ENCODE measurements at places on chromosomes 6 and 20.

- no peak for DNase-seq
Measured at GRCh38 chr6:99711925-99712324, 105.3 kb downstream of the PRDM13 start.

DNA sequence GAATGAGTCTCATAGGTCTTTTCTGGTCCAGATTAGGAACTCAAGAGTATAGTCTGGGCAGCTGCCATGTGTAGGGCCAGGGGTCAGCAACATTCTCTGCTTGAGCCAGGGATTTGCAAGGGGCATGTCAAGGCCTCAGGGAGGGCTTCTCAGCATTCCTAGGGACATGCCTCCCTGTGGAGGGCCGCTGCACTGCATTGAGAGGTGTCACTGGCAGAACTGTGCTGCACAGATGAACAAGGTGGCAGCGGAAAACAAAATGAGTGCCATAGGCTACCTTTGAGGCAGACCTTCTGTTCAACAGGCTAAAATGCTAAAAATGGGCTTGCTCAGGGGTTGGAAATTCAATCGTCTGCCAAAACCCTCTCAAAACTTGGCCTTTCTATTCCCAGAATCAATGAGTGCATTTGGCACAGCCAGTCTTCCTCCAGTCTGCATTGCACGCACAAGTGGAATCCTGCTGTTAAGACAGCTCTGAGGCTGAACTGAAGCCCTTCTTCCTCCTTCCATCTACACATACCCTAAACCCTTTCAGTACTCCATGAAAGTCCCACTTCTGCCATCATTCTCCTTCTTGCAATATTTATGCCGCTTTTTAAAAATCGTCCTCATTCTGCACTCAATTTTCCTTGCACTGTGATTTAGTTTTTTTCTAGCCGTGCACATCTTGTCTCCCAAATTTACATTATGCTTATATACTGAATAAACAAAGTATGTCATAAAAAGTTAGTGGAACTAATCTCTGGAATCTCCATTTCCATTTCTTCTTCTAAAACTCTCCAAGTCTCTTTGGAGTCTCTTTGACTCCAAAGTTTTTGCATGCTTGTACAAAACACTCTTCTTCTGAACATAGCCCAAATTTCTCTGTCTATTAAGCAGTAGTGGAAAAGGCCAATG is 51.7 kb downstream of the SLC26A8 start:
- no peak for DNase-seq

DNA sequence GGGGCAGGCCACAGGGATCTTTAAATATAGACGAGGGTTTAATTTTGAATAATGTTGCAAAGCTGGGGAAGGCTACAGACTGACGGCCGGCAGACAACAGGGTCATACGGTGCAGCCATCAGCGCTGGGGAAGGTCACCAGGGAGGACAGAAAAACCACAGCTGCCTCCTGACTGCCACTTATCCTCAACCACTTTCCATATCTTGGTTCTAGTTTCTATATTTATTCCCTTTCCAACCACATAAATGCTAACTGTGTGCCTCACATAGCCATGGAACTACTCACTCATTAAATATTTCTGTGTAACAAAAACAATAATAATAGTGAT is 85.7 kb upstream of the AGPAT4 start:
- no peak for DNase-seq

GRCh38 chr20:32763202-32764004 is 1.2 kb downstream of the DNMT3B start:
- DNase-seq, result no peak

GRCh38 chr20:37501940-37502339 is 19.1 kb upstream of the NNAT start:
- DNase-seq, result no peak

- DNase-seq, result no peak
Measured at GRCh38 chr6:157072128-157072527, 251.2 kb downstream of the TMEM242 start.

- no peak for DNase-seq
Measured at GRCh38 chr20:45874576-45874975, 6.5 kb upstream of the ZSWIM1 start.

- no peak for DNase-seq
Measured at GRCh38 chr6:6685249-6686040, 96.9 kb downstream of the LY86 start.

DNA sequence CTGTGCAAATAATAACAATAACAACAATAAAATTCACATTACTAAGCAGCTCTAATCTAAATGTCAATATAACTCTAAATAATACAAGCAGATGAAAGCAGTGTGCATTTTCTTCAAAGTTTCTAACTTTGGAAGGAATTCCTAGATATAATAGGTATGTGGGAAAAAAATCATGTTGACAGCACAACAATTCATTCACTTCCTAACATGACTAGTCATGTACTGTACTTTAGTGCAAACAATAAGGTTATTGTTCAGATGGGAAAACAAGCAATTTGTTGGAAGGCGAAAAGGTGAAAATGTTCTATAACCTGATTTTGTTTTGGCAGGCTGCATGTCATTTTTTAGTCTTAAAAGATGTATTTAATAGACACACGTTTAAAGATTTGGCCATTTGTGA is 484.3 kb upstream of the JAG1 start:
- DNase-seq, result no peak

GRCh38 chr6:36123270-36124139 is 6.8 kb upstream of the MAPK13 start:
- DNase-seq, result peak; percentile 97

DNA sequence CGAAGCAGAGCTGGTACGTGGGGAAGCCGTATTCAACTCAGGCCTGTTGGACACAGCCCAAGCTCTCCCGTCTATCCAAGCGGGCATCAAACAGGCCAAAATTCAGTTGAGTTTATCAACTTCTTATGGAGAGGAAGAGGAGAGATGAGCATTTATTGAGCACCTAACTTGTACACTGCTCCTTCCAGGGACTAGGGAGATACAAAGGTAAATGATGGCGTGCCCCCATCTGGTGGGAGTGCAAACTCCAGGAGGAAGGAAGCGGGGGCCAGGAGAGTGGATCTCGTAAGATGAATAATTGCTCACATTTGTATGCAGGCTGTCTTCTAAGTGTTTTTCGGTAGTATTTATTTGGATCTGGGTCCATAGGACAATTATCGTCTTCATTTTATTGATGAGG is 146.6 kb downstream of the SOBP start:
- no peak for DNase-seq

GRCh38 chr6:8707956-8708772 is 272.8 kb upstream of the SLC35B3 start:
- no peak for DNase-seq

DNA sequence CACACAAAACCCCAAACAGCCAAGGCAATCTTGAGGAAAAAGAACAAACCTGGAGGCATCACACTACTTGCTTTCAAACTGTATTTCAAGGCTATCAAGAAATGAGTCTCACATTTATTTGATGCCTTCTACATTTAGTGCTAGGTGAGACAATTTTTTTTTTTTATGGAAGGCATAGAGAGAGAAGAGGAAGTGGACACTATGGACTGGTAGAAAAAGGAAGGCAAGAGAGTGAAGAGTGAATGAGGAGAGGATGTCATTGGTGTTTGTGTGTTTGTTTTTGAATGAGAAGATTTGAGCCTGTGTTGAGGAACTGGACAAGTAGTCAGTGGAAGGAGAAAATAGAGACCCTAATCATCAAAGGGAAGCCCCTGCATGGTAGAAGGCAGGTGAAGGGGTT is 182.0 kb upstream of the JAG1 start:
- DNase-seq, result no peak

- no peak for DNase-seq
Measured at GRCh38 chr6:15491986-15492269, 170.9 kb downstream of the DTNBP1 start.

GRCh38 chr6:13735031-13735430 is 23.4 kb upstream of the RANBP9 start:
- DNase-seq, result no peak

DNA sequence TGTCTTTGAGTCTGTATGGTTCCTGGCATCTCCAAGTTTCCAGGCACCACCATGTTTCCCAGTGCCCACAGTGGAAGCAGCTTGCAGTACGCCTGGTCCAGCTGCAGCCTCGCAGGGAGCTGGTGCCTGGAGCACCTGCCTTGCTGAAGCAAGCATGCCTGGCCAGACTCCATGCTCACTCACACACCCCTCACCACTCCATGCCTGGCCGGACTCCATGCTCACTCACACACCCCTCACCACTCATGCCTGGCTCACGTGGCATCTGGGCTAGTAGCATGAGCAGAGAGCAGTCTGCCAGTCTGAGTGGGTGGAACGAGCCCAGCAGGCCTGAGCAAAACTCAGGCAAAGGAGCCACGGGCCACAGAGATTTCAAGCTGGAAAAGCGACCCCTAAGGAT is 214.3 kb downstream of the TFAP2C start:
- DNase-seq, result no peak

DNA sequence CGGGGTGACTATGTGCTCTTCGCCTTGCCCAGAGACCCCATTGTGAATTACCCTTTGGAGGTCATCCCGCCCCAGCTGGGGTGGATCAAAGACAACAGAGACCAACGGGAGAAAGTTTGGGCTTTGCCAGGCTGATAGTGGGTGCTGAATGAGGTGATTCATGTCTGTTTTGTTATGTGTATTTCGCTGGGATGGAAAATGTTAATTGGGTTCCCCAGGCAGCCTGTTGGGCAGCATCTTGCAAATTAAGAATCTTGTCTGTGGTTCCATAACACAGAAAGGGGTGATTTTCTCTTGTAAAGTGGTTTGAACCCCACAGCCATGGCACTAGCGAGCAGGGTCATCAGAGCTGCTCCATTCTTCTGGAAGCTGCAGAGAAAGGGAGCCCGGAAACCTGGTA is 63.1 kb upstream of the UNC93A start:
- DNase-seq, result no peak

GRCh38 chr6:82030301-82030700 is 217.2 kb downstream of the IBTK start:
- no peak for DNase-seq

GRCh38 chr6:107077710-107078109 is 37.6 kb downstream of the BEND3 start:
- DNase-seq, result no peak

DNA sequence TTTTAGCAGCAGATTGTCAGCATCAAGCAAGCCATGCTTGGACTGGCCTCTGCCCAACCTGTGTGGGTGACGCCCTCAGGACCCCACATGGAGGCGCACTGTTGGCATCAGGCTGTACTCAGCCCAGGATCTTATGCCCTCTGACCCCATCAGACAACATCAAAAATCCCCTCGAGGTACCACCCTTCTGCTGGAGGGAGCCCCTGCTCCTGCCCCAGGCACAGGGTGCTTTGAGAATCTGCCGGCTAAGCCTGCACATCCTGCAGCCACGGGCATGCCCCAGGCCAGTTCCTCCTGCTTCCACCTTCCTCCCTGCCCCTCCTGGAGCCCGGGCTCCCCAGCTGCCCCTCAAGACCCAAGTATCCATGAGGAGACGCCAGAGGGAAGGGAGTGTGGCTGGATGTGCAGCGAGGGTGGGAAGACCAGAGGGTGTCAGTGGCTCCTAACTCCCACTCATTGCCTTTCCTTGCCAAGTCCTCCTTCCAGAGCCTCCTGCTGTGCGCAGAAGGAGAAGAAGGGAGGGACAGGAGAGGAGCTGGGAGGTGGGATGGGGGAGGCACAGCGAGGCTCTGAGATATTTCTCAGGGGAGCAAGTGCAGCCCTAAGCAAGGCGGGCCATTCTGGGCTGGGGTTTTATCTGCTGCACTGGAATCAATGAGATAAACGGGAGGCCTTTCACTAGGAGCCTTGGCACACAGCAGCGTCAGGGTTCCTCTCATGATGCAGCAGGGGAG is 77.4 kb upstream of the CST7 start:
- DNase-seq, result no peak

GRCh38 chr6:148757944-148758480 is 11.2 kb downstream of the UST start:
- no peak for DNase-seq

GRCh38 chr6:122887941-122888340 is 98.9 kb downstream of the SMPDL3A start:
- no peak for DNase-seq

GRCh38 chr20:14801591-14802325 is 464.3 kb upstream of the FLRT3 start:
- DNase-seq, result no peak

DNA sequence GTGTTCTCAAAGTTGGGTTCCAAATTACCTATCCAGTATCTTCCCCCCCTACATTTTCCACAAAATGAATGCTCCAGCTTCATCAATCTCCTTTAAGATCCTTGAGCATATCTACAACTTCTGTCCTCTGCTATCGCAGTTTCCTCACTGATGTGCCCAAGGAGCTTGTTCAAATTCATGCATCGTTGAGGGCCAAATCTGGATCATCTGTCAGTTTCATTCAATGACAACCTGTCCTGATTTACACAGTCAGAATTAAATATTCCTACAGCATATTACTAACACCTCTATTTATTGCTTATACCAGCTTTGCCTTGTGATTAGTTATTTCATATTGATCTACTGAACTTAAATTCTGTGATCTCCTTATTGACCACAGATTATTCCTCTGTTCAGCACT is 68.7 kb downstream of the GRM1 start:
- no peak for DNase-seq
